ENCODE measurements at places on chromosomes 16 and 17.
A peak's percentile ranks its signal among the peaks of the same experiment; 100 is the strongest.

- no peak for DNase-seq
These were observed 70.9 kb upstream of the N4BP1 start for GRCh38 chr16:48680881-48681280.

GRCh38 chr16:83937922-83938885, 14.8 kb upstream of the OSGIN1 start:
- no peak for DNase-seq

GRCh38 chr16:84062734-84063640, 20.4 kb upstream of the SLC38A8 start:
- peak; percentile 22 for DNase-seq

DNA sequence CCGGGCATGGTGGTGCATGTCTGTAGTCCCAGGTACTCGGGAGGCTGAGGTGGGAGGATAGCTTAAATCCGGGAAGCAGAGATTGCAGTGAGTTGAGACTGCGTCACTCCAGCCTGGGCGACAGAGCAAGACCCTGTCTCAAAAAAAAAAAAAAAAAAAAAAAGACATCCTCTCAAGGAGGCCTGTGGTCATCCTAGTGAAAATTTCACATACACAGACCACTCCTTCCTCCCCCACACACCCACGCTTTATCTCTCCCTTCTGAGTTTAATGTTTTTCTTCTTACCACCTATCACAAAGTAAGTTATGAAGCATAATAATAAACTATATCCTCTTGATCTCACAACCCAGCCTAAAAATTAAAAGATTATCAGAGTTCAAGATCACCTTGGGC, 1.3 kb upstream of the NOL11 start:
- no peak for DNase-seq
